ENCODE measurements at places on chromosomes 2 and 18.
A peak's percentile ranks its signal among the peaks of the same experiment; 100 is the strongest.

GRCh38 chr2:56871644-56872043, 687.9 kb downstream of the CCDC85A start:
- DNase-seq: no peak

DNA sequence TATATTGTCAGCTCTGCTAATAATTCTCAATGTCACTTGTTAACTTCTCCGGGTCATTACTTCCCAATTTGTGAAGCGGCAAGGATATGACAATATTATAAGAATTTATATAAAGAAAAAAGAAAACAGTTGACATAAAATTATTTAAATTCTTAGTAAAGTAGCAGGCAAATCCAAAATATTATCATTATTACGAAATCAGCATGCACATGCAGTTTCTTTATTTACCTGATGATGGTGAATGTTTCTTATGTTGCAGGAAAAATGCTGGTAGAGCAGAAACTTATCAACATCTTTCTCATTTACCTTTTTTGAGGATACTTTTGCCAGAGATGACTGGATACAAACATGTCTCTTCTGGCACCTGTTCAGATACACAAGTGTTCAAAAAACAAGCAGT, 38.1 kb downstream of the SRBD1 start:
- DNase-seq: no peak

- no peak for DNase-seq
These were observed 22.7 kb downstream of the TRAPPC8 start for GRCh38 chr18:31920277-31920676.

- no peak for DNase-seq
These were observed 1.7 kb upstream of the PPP4R1 start for GRCh38 chr18:9616049-9616448.

DNA sequence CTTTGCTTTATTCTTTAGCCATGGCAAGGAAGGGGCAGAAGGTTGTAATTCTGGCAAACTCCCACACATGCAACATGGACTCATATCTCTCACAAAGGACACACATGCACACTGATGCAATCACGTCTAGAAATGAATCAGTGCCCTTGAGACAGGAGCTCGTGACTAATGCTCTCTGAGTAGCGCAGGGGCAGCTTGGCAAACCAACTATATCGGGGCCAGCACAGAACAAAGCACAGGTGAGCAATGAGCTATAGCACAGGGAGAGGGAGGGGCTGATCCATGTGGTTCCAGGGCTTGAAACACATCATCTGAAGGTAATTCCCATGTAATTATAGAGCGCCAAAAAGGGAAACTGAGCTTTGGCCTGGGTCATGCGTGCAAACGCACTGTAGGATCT, 165.2 kb upstream of the KLF7 start:
- DNase-seq: peak; percentile 61

DNA sequence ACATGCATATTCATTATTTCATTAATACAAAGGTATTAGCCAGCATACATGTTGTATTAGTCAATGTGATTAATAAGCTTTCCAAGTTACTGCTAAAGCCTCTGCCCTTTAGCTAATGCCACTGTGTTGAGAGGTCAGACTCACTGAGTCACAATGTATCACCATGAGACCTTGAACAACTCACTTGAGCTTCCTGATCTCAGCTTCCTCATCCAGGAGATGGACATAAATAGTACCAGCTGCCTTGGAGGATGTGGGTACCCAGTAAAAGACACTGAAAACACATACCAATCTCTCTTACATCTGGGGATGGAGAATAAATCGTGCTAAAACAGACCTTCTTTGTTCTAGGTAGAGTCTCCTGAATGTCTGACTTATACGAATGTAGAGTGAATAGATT, 224.6 kb downstream of the EPHA4 start:
- no peak for DNase-seq

GRCh38 chr2:181607629-181608590, 49.0 kb downstream of the CERKL start:
- DNase-seq: no peak

- DNase-seq: peak; percentile 1
These were observed 16.3 kb downstream of the TEX51 start for GRCh38 chr2:126914811-126915500.

GRCh38 chr18:44826418-44827259, 146.0 kb downstream of the SETBP1 start:
- peak; percentile 3 for DNase-seq

- no peak for DNase-seq
These were observed 3.0 kb downstream of the DAPL1 start for GRCh38 chr2:158797963-158798700.

DNA sequence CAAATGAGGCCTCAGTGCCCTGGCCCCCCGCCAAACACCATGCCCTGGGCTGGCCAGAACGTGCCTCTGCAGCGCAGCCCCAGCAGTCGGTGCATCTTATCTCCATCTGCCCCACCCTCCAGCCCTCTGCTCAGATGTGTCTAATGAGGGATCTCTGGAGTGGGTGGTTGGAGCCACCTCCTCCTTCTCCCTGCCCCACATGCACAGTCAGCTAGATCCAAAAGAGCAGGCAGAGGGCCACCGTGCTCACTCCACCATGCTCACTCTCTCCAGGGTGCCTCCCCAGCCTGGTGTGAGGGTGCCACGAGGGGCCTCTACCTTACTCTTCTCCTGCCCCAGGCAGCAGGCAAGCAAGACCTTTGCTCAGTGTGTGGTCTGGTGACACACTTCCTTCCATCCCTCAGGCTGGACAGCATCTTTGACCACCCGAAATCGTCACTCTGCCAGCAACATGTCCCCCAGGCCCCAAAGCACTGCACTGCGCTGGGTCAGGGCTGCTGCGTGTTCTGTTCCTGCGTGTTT, 266.1 kb upstream of the HDAC4 start:
- DNase-seq: no peak

DNA sequence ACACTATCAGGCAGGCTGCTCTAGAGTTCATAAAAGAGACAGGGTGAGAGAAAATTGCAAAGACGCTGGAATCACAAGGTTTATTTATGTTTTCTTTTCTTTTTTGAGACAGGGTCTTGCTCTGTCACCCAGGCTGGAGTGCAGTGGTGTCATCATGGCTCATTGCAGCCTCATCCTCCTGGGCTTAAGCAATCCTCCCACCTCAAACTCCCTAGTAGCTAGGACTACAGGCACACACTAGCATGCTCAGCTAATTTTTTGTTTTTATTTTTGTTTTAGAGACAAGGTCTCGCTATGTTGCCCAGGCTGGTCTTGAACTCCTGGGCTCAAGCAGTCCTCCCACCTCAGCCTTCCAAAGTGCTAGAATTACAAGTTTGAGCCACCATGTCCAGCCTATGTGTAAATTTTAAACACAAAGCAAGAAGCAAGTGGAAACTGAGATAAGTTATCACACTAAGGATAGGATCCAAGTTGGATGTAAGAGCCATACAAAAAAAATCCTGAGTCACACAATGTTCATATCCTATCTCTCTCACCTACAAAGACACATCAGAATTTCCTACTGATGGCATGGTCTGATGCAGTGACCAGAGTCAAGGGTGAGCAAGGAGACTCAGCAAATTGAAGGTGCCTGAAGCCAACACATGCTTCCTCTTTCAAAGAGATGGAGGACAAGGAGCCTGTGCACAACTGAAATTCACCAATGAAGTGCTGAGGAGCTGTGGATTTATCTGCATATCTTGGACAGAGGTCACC, 31.4 kb downstream of the MYL12B start:
- DNase-seq: no peak

- no peak for DNase-seq
These were observed 85.6 kb downstream of the ASB1 start for GRCh38 chr2:238512247-238512867.

DNA sequence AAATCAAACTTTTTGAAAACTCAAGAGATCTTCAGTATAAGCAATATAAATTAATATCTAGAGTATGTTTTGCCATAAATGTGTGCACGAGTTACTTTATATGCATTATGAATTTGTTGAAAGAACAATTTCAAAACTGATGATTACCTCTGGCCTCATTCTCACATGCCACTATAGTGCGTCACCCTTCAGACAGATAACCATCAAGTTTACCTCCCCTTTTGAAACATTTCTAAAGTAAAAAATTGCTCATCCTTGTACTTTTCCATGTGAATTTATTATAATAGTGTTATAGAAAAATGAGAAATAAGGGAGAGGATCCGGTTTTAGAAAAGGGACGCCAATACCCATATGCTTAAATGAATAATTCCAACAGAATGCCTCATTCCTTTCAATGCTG, 38.3 kb downstream of the ZEB2 start:
- no peak for DNase-seq
